ENCODE measurements at places on chromosomes 13 and 19.

GRCh38 chr13:75333103-75333502 is 148.9 kb downstream of the TBC1D4 start:
- no peak for DNase-seq

GRCh38 chr19:3665681-3666544 is 34.4 kb downstream of the PIP5K1C start:
- DNase-seq, result peak; percentile 70

DNA sequence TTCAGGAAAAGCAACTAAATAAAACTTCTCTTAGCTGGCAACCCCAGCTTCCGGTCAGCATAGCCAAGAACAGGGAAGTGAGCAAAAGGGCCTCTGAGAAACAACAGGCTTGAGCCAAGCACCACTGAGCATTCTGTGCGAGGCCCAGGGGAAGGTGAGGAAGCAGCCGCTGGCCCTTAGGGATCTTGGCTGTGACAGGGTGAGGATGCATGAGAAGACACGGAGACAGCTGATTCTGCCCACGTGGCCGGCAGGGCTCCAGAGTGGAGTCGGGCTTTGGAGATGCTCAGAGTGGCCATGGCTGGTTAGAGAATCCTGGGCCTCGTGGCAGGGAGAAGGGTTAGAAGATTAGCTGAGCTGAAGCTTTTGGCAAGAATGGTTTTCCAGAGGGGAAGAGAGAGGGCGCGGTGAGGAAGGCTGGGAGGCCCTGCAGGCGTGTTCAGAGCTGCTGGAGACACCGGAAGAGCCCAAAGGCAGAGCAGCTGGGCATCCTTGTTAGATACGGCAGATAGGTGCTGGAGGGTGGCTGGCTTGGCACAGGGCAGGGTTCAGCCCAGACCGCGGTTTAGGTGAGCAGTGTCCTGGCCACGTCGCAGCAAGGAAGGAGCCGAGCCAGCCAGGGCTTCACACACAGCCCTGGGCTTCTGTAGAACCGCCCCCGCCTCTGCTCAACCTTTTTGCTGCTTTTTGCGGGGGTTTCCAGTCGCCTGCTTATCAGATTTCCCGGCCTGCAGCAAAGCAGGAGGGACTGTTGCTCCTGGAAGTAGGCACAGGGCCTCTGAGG is 17.3 kb downstream of the UPF1 start:
- no peak for DNase-seq

- DNase-seq, result no peak
Measured at GRCh38 chr13:36788276-36788675, 30.7 kb upstream of the RFXAP start.

GRCh38 chr19:51462681-51463080 is 4.4 kb upstream of the SIGLEC8 start:
- DNase-seq, result no peak

GRCh38 chr13:79044415-79044814 is 361.6 kb downstream of the RBM26 start:
- no peak for DNase-seq

DNA sequence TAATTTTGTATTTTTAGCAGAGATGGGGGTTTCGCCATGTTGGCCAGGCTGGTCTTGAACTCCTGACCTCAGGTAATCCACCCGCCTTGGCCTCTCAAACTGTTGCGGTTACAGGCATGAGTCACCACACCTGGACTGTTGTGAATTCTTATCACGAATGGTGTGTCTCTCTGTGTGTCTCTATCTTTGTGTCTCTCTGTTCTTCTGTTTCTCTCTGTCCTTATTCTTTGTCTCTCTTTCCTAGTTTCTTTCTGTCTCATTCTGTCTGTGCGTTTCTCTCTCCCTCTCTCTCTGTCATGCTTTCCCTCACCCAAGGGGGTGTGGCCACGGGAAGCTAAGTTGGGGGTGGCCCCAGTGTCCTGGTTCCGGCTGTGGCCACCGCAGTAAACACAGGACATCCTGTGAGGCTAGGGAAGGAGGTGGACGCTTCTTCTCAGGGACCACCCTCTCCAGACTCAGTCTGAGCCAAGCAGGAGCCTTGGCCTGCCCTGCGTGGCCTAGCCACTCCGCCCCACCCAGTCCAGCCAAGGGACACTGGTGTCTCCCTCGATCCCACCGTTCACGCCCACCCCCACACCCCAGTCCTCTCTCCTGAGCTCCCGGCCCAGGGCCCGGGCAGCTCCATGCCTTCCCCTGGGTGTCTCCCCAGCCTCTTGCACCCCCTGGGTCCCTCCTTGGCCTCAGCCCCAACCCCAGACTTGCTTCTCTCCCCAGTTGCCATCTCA is 3.9 kb upstream of the PRX start:
- peak; percentile 32 for DNase-seq

DNA sequence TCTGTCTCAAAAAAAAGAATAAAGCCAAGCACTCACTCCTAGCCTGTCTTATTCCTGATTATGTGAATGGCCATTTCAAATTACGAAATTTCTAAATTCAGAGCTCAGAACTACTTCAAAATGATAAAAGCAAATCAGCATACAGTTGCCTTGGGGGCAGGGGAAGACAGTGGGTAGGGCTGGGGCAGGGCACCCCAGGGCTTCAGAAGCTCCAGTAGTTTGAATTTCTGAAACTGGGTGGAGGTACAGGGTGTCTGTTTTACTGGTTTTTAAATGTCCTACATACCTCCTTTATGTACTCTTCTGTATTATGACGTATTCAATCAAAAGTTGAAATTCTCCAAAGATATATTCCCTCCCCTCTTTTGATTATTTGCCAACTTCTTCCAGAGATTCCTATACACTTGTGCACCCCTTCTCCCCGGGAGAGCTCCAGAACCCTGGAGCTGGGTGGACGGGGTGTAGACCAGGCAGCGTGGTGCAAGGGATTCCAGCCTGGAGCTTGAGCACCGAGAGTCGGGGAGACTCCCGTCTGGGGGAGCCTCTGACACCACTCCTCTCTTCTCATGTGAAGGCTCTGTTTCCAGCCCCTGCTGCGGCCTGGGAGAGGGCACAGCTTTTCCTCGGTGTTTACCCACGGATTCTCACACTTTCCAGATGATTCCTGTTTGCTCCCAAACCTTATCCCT is 84.7 kb upstream of the GPR183 start:
- DNase-seq, result no peak

DNA sequence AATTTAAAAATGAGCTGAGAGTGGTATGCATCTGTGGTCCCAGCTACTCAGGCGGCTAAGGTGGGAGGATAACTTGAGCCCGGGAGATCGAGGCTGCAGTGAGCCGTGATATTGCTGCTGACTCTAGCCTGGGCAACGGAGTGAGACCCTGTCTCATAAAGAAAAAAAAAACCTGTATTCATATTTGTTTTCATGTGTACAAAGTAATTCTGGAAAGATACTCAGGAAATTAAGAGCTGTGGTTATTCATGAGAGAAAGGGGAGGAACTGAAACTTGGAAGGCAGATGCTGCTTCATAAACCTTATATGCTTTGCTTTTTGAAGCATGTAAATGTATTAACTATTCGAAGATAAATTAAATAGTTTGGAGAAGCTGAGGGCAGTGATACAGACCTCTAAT is 8.8 kb upstream of the RLN3 start:
- no peak for DNase-seq

DNA sequence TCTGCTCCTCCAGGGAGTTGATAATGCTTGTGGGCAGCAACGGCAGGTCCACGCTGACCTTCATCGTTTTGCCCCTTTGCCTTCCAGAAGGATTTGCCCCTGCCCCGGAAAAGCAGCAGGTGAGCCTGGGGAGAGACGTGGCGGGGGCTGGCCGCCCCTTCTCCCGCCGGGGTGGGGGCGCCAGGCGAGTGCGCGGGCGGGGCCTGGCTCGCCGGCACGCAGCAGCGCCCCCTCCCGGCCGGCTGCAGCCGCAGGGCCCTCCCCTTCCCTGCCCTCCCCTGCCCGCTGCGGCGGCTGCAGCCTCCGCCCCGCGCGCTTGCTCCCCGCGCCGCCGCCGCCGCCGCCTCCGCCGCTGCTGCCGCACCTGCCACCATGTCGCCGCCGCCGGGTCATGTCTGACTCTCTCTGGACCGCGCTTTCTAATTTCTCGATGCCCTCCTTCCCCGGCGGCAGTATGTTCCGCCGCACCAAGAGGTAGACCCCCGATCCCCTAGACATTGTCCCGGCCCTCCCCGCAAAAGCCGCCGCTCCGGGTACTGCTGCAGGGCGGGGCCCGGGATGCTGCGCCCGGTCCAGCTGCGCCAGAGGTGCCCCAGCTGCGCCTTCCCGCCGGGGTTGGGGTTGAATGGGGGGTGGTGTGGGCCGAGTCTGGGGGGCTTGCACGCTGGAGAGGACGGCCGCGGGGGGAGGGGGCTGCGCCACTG is at the start of gene MAST1:
Gene MAST1, plus strand, starts transcription at position 334 of the 704 bp plus-strand sequence. Its CDS starts 58 bp downstream, at position 392.
- DNase-seq, result peak; percentile 50

GRCh38 chr13:32248801-32249200 is 66.4 kb downstream of the ZAR1L start:
- no peak for DNase-seq

DNA sequence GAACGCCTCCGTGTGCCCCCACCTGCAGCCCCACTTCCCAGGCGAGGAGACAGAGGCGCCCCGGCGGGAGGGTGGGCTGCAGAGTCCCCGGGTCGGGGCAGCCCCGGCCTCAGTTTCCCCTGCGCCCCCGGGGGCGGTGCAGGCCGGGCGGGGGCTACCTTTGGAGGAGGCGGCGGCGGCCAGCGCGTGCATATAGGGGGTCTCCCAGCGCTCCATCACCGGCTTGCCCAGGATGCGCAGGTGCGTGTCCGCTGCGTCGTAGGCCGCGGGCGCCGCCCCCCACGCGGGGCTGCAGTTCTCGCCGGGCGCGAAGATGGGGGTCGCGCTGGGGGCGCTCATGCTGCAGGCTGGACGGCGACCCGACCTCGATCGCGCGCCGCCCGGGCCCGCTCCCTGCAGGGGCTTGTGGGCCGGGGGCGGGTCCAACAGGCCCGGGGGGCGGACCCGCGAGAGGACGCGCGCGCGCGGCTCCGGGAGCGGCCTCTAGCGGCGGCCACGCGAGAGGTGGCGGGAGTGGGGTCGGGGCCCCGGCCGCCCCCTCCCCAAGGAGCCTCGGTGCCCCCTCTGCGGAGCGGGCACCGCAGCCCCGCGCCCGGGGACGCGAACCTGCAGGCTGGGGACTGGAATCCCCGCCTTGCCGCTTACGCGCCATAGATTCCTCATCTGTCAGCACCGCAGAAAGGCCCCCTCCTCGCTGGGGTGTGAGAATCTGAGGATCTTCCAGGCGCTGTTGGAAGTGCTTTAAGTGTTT is at the start of gene GAMT:
Gene GAMT, minus strand, starts transcription at position 405 of the 751 bp plus-strand sequence. Its CDS starts 66 bp downstream, at position 339.
- peak; percentile 54 for DNase-seq

DNA sequence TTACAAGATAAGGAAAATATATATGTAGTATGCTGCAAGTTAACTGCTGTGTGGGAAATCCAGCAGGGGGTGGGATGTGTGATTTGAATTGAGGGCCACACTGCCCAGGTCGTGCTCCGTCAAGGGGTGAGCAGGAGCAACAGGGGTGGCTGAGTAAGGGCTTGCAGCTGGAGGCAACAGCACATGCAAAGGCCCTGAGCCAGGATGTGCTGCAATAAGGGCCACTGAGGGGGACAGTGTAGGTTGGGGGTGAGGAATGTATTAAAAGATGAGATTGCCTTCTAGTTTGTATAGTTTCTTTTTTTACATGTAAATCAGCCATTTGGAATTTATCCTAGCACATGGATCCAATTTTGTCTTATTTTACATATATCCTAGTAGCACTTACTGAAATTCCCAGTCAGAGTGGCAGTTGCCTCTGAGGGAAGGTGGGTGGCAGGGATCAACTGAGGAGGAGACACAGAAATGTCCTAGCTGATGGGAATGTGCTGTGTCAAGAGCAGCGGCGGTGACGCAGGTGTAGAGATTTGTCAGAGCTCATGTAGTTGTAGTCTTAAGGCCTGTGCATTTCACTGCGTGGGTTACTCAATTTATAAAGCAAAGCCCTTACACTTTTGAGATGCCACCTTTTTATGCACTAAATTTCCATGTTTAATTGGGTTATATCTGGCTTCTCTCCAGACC is 5.4 kb upstream of the RBM42 start:
- DNase-seq, result no peak

- no peak for DNase-seq
Measured at GRCh38 chr13:50668049-50668448, 175.4 kb downstream of the DLEU7 start.

GRCh38 chr13:85970727-85971126 is 171.5 kb upstream of the SLITRK6 start:
- no peak for DNase-seq

DNA sequence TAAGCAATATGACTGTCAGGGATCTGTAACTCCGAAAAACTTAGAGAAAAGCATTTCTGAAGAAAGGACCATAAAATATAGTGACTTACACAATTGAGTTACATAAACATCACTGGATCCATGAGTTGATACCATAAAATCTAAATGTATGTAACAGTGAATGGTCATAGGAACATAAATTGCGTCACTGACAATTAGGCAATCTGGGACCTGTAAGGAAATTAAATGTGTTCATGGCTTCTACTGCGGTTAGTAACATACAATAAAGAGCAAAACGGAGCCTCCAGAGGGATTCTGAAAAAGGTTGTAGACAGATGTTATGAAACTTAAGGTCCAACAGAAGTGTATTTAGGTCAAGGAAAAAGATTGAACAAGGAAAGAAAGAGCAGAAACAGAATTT is 27.1 kb downstream of the POU4F1 start:
- no peak for DNase-seq

GRCh38 chr13:32423592-32423991 is 4.3 kb downstream of the N4BP2L1 start:
- no peak for DNase-seq

DNA sequence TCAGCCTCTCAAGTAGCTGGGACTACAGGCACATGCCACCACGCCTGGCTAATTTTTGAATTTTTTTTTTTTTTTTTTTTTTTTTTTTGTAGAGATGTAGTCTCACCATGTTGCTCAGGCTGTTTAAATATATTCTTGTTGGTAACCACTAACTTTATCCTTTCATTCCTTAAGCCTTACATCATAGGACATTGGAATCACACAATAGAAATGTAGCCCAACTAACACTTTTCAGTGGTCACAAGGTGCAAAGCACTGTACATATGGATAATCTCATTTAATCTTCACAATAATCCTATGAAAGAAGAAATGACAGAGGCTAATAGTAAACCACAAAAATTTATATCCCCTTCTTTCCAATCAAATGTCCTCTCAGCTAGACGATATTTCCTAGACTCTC is 417.8 kb upstream of the DACH1 start:
- DNase-seq, result no peak

- no peak for DNase-seq
Measured at GRCh38 chr13:96963786-96964475, 30.3 kb downstream of the OXGR1 start.

- DNase-seq, result no peak
Measured at GRCh38 chr19:1274081-1274851, 1.1 kb upstream of the FAM174C start.

GRCh38 chr19:14150770-14151661 is 14.6 kb upstream of the ASF1B start:
- no peak for DNase-seq

GRCh38 chr19:48678201-48678600 is 5.4 kb upstream of the NTN5 start:
- no peak for DNase-seq

GRCh38 chr13:32587811-32588170 is 1.5 kb downstream of the PDS5B start:
- DNase-seq, result no peak
